Mesendoderm (in vitro differentiated cells): ENCODE measurements at places on chromosomes 7 and 10.

DNA sequence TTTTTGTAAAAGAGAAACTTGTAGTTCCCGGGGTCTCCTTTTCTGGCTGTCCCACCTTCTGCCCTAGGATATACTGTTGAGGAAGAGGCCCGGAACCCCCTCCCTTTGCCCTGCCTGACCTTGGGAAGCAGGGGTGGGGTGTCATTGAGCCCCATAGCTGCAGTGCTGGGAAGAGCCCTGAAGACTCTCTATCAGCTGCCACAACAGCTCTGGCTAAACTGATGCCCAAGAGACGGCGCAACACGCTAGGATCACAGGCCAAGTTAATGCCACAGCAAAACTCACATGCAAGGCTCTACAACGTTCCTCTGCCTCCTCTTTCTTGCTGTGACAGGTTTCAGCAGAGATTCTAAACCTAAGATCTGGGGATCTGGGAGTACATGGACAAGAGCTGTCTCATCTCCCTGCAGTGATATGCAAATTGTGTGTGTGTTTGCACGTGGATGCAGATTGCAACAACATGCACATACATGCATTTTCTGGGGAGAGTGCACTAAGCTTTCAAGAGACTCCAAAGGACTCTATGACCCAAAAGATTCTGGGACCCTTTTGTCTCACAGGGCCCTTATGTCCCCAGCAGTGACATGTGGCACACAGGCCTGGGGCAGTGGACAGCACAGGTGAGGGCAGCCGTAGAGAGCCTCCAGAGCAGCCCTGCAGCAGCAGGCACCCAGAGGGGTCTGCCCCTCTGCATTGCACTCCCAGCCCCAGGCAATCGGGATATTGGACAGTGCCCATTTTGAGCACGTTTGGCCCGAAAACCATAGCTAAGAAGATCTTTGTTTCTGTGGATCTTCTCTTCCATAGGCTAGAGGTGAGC is 2.5 kb downstream of the RASSF4 start:
- no peak for DNase-seq

DNA sequence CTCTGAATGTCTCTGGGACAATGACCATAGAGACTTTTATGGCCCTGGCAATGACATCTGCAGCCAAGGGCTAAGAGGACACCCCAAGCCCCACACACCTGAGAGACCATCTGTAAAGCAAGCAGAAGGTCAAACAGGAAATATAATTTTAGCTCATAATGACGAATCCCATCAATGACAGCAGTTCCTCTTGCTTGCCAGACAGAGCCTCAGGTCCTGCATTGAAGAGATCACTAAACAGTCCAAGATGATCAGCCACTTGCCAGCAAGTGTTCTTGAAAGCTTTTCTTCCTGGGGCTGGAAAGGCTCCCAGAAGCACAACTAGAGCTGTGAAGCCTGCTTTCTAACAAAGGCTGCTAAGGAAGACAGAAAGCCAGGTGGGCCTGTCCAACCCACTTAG is 993.7 kb upstream of the AUTS2 start:
- DNase-seq, result no peak

GRCh38 chr7:18607025-18607424 is 111.5 kb downstream of the HDAC9 start:
- peak; percentile 19 for DNase-seq

- DNase-seq, result peak; percentile 37
Observed at GRCh38 chr10:61837755-61838171, 63.7 kb upstream of the ARID5B start.

GRCh38 chr7:26429168-26429567 is 137.5 kb downstream of the SNX10 start:
- DNase-seq, result no peak

GRCh38 chr10:13555884-13556510 is 27.2 kb upstream of the BEND7 start:
- DNase-seq, result peak; percentile 31

DNA sequence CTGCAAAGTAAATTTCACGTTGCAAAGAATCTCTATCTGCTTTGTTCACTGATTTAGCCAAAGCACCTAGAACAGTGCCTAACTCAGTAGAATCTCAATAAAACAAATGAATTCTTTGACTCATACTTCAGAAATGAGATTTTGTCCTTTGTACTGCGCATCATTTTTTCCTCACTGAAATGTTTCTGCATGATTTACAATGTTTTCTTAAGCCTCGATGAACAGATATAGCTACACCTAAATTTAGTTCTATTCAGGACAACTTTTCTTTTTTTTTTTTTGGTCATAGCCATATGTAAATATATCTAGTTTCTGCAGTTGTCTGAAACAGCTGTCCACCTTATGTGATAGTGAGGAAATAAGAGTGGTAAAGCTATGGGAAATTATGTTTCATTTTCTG is 15.3 kb downstream of the GNAT3 start:
- no peak for DNase-seq

GRCh38 chr7:104241538-104242209 is 33.9 kb upstream of the ORC5 start:
- no peak for DNase-seq

DNA sequence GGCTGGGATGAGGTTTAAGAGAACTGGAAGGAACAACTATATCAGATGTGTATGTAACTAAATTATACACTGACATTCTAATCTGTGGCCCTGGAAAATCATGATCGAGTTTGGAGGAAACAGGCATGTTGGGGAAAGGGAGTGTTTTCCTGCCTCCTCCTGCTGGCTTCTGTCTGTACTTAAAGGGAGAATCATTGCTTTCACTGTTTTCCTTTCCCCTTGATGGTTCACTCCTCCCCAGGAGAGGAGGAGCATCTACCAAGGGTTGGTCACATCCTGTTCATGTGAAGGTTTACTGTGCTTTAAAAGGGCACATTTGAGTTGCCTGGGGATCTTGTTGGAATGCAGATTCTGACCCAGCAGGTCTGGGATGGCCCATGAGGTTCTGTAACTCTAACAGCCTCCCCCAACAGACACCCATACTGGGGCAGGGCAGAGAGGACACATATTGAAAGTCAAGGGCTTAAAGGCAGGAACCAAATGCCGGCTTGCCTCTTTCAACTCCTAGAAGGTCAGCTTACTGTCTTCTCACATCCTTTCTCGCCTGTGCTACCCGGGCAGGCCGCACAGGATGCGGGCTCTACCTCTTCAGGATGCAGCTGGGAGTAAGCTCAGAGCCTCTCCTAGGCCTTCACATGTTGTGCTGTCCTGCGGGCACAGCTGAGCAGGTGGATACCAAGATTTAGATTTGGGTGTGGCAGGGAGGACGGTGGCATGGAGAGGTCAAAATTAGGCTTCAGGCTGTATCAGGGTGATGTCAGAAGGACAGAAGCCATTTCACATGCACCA is 694.8 kb downstream of the KCNMA1 start:
- DNase-seq, result peak; percentile 7

GRCh38 chr10:63206997-63207811 is 74.1 kb downstream of the NRBF2 start:
- DNase-seq, result peak; percentile 19

DNA sequence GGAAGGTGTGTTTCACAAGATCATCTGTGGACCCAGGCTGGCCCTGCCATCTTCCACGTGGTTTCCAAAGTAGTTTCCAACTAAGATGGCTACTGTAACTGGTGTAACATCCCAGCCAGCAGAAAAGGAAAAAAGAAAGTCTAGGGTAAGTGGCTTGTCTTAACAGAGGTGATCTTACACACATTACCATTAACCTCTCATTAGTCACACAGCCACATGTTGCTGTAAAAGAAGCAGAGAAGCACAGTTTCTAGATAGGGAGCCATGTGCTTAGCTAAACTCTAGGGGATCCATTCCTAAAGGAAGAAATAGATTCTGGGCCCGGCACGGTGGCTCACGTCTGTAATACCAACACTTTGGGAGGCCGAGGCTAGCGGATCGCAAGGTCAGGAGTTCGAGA is 54.3 kb downstream of the ZNF438 start:
- no peak for DNase-seq

- DNase-seq, result peak; percentile 54
Observed at GRCh38 chr7:99379043-99379577, 4.6 kb downstream of the ARPC1B start.

DNA sequence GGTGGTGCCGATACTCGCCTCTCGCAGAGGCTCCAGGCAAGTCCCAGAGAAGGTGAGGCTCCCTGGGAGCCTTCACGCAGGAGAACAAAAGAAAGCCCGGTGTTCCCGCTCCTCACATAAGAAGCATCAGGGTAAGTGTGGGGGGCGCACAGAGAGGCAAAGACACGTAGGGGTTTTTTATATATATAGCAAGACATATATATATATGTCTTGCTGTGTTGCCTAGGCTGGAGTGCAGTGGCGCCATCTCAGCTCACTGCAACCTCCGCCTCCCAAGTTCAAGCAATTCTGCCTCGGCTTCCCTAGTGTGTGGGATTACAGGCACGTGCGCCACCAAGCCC is 61.3 kb downstream of the PDIA4 start:
- DNase-seq, result no peak

DNA sequence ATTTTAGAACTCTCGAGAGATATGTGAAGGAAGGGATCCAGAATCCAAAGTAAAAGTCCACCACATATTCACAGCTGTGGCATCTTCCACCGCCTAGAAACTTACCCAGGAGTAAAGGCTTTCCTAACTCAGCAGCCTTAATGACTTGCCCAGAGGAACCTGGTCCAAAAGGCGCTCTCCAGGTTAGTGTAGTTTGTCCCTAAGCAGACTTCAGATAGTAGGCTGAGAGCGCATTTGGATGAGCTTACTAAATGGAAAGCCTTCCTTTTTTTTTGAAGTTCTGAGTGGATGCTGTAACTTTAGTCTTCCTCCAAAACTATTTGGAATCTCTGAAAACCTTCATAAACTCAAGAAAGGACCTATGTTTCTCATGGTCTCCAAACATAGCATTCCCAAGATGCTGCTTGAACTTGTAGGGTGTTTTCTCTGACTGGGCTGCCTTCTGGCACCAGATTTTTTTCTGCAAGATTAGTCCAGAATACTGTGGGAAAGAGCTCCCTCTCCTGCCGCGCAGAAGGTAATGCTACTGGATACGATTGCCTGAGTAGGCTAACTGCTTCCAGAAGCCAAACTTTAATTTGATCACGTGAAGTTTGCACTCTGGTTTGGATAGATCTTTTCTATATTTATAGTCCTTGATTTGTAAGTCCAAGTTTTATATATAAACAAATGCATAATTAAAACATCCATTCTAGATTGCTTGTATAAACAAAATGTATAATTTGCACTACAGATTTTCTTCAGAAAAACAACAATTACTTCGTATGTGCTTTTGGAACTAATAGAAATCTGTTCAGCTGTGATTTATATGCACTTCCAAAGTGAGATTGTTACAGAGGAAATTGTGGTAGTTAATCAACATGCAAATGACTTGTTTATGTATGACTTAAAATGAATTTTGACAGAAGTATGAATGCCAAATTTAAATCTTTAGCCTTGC is 19.6 kb upstream of the GPR37 start:
- peak; percentile 82 for DNase-seq

GRCh38 chr7:151245360-151246101 is 3.0 kb downstream of the SMARCD3 start:
- no peak for DNase-seq

DNA sequence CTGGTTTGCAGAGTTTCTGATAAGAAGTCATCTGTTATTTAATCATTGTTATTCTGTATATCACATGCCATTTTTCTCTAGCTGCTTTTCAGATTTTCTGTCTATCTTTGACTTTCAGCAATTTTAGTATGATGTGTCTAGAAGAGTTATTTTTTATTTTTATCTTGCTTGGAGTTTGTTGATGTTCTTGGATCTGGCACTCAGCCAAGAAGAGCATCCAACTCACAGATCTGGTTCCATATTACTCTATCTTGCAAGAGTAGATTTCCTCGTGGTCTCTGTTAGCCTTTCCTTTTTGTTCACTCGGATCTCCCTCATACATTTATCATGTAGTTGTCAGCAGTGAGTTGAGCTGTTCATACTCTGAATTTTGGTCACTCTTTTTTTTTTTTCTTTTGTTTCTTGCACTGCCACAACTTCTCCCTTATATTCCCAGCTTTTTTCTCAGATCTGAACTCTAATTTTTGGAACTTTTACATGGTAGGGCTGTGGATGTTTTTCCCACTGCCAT is 54.8 kb upstream of the CALCR start:
- no peak for DNase-seq

GRCh38 chr7:55928006-55928767 is 23.5 kb upstream of the MRPS17 start:
- no peak for DNase-seq

- DNase-seq, result no peak
Observed at GRCh38 chr7:100088095-100088620, 611 bp upstream of the COPS6 start.

DNA sequence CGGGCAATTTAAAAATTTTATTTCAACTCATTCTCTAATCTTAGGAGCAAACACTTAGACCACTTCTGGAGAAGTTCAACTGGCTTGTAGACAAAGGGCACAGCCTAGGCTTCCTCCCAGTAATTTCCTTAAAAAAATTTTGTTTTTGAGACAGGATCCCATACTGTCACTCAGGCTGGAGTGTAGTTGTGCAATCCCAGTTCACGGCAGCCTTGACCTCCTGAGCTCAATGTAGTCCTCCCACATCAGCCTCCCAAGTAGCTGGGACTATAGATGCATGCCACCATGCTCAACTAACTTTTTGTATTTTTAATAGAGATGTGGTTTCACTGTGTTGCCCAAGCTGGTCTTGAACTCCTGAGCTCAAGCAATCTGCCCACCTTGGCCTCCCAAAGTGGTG is 38.4 kb downstream of the BAMBI start:
- no peak for DNase-seq

GRCh38 chr10:78568620-78569019 is 500.1 kb upstream of the ZMIZ1 start:
- DNase-seq, result peak; percentile 21

DNA sequence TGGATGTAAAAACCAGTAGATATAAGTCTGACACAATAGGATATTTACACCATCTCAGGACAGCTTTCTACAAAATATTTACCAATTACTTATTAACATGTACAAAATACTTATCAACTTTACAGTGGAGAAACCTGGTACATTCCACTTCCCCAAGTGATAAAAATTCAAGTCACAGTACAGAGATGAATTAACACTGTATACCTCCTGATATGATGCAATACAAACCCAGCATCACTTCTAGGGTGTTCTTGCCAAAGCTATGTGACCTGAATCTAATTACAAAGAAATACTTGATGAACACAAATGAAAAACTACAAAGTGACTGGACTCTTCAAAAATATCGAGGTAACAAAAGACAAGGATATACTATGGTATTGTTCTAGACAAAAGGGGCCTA is 156.4 kb upstream of the FGFR2 start:
- DNase-seq, result no peak

- peak; percentile 77 for DNase-seq
Observed at GRCh38 chr7:126608339-126608776, 644.4 kb downstream of the GRM8 start.
